ENCODE measurements at places on chromosomes 4 and X. TPM values are rescaled to one million over a fixed set of nuclear protein-coding genes. Genes with fewer than 3 reads are reported as not detected.

Gene GAGE12F
- total RNA-seq: not detected

Gene ADH1A
- total RNA-seq: not detected

Gene EPGN
- total RNA-seq: 29.6 TPM

DNA sequence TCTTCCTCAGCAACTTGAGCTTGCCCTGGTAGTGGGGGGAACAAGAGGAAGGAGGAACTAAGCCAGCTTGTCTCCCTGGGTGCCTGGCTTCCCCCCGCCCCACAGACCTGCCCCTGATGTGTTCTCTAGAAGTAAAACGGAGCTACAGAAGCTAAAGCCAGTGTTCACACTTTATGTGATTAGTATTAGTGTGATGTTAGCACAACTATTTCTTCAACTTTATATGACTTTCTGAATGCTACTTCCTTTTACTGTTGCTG is 10.7 kb downstream of the RGS12 start:
- DNase-seq: no peak
